NCI-H2081 (cell line): ENCODE measurements at places on chromosomes 12 and 14.

- no peak for DNase-seq
Observed at GRCh38 chr14:38080696-38081095, 127.0 kb upstream of the SSTR1 start.

DNA sequence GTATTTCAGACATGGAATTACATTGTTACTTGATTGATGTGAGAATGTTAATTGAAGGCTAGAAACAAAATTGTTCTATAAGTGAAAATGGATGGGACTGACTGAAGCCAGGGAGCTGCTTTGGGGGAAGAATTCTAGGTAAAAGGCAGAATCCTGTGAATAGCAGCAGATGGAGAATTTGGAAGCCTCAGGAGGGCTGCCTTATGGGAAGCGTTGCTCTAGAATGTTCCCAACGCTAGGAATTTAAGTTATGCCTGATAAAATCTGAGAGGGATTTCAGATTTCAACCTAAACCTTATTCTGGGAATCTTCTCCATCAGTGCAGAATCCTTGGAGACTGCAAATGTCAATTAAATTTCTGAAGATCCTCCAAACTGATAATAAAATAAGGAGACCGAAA is 858.2 kb upstream of the FLRT2 start:
- DNase-seq: no peak

- peak; percentile 47 for DNase-seq
Observed at GRCh38 chr12:92608151-92609091, 94.4 kb upstream of the PLEKHG7 start.

GRCh38 chr12:120465756-120466155 is 3.8 kb downstream of the SRSF9 start:
- no peak for DNase-seq

DNA sequence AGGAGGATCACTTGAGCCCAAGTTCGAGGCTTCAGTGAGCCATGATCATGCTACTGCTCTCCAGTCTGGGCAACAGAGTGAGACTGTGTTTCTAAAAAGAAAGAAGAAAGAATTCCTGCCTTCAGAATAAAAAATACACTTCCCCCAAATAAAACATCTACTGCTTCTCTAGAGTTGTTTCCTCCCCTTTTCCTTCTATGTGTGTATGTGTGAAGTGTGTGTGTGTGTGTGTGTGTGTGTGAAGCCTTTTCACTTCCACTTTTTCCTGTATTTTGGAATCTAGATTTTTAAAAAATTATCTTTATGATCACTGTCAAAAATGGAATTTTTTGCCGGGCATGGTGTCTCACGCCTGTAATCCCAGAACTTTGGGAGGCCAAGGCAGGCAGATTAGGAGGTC is 12.6 kb upstream of the SNX6 start:
- DNase-seq: no peak

GRCh38 chr12:124771462-124772288 is 92.0 kb downstream of the SCARB1 start:
- DNase-seq: peak; percentile 66

GRCh38 chr12:92396647-92397252 is 251.1 kb upstream of the BTG1 start:
- DNase-seq: no peak

DNA sequence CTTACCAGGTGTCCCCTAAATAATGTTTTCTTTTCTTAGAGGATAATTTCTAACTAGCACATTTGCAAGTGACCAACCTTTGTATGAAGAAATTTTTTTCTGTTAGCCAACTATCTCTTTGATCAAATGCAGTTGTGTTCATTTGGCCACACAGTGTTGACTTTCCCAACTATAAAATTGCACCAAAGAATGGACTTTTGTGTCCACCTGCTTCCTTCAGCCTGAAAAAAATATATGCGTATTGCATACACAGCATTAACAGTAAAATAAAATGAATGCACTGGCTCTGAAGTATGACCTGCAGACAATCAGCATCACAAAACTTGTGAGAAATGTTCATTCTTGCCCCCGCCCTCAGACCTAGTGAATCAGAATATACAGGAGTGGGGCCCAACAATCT is 342.0 kb downstream of the SEC23A start:
- DNase-seq: no peak

DNA sequence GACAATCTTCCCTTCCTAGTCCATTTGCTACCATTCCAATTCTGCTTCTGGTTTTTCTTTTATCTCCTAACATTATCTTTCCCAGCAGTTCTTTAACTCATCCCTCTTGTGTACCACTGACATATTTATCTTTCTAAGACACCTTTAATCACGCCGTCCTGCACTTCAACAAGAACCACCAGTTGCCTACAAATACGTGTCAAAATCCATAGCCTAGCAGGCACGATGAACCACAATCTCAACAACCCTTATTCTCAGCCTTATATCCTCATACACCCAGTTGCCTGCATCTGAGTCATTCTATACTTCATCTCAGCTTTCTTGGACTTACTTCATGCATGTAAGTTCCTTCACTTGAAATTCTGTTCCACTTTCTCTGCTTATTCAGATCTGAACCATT is 16.4 kb upstream of the ST8SIA1 start:
- no peak for DNase-seq

DNA sequence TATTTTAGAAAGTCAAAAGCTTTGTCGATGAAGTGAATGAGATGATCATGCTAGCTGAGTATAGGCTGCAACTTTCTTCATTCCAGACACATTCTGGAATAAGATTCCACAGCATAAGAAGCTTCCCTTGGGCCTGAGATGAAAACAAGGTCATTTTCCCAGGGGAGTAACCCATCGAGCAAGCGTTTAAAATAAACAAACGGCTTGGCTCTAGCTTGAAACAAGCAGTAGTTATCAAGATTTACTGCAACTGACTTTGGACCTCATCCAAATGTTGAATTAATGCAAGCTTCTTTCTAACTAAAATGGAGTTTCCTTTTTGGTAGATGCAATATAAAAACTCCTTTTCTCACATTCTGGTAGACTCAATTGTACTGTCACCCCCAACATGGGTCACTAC is 23.0 kb downstream of the KCNJ8 start:
- DNase-seq: no peak

- no peak for DNase-seq
Observed at GRCh38 chr12:4148418-4149056, 125.0 kb upstream of the CCND2 start.

DNA sequence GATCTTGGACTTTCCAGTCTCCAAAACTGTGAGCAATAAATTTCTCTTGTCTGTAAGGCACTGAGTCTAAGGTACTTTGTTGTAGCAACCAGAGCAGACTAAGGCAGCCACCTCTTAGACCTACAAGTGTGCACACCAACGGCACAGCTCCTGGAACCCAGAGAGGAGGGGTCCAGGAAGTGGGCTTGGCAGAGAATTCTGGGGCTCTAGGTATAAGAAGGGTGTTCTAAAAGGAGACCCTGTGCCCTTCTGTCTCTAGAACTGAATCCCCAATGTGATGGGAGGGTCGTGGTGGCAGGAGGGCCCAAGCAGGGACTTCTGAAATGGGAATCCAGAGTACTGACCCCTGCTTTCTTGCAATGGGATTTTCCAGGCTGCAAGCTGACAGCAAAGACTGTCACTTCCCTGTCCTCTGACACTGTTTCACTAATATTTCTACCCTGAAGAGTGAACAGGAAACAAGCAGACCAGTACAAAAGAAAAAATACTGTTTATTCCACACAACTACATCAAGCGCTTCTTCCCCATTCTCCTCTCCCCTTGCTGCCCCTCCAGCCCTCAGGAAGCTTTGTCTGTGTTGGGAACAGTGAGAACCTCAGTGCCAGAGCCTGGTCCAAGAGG is 13.6 kb upstream of the TFCP2 start:
- no peak for DNase-seq

- no peak for DNase-seq
Observed at GRCh38 chr14:22892488-22892887, 9.5 kb downstream of the REM2 start.

- DNase-seq: no peak
Observed at GRCh38 chr14:87122166-87122565, 870.8 kb downstream of the GALC start.

GRCh38 chr12:57717131-57717530 is 21.4 kb downstream of the AGAP2 start:
- no peak for DNase-seq

DNA sequence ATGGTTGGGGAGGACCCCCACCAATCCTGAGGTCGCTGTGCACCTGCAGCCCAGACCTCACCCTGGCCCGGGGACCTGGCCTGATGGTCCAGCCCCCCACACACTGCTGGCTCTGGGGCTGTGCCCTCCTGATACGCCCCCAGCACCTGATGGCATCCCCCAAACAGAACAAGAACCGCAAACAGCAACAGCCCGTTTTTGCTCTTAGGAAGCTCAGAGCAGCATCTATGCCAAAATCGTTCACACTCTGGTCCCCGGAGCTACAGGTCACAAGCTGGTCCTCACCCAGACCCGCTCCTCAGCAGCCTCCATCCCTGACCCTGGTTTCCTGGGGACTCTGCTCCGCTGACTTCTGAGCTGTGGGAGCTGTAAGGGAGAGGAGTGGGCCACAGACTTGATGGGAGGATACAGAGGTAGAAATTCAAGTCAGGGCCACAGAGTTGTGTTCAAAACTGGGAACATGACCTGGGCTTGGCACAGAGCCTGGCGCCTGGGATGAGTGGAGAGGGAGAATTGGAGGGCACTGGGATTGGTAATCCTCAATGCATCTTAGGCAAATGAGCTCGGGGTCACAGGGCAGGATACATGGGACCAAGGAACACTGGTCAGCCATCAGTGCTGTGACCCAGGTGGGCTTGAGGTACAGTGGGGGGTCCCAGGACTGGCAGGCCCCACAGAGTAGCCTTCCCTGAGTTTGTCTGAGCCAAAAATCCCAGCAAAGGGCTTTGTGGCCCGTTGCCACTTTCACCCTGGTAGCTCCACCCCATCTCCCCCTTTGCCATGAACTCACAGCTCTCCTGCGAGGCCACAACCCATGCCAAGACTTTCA is 170.9 kb upstream of the RTL1 start:
- DNase-seq: no peak

DNA sequence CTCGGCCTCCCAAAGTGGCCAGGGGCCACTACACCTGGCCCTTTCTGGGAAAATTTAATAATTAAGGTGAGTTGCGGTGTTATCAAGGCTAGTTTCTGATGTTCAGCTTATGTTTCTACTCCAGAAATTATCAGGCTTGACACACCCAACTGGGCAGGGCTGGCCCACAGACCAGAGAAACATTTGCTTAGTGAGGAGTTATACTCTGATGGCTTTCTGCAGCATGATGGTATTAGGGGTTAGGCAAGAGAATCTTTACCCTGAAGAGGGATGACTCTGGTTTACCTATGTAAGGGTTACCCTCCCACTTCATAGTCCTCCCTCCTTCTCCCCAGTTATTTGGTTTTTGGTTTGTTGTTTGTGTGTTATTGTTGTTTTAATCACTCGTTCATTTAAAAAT is 24.5 kb upstream of the HECTD1 start:
- no peak for DNase-seq

DNA sequence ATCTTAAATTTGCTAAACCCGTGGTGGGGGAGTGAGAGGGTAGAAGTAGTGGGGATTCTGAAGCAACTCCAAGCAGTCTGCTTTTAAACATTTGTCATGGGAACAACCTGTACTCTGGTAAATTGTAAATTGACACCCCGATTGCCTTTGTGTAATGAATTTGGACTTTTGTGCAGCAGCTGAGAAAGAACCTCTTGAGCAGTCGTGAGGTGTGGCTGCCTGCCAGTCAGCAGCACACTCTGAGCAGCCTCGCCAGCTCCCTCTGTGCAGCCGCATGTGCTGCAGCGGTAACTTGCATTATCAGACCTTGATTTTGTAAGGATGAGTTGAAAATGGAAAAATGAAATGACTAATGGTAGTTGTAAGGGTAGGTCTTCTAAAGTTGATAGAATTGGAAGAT is 74.3 kb downstream of the SUSD6 start:
- peak; percentile 61 for DNase-seq

DNA sequence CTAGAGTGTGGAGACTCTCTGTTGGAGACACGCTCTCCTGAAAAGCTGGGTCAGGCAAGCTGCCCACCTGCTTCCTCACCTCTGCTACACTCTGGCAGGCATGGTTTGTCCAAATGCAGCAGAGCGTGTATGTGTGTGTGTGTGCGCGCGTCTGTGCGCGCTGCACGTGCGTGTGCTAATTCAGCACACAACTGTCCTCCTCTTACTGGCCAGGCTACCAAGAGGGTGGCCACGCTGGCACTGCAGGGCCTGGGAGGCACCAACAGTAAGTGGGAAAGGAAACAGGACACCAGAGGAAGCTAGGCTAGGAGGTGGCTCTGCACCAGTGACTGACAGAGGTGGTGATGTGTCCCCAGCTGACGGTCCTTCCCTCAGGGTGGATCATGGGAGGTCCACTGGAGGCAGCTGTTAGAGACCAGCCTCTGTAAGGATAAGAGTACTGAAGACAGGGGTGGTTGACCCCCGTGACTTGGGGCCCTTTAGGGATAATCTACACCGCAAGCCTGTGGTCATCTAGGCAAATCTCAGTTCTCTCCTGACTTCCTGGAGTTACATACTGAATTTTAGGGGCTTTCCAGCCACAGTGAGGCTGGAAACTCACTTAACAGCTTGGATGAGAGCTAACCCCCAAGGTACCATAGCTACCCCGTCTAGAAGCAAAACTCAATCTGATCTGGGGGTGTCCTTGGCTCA is 15.6 kb upstream of the TFCP2 start:
- DNase-seq: no peak
